NCI-H2081 treated with DMSO at 0.1 percent for 48 hours (cell line): ENCODE measurements at places on chromosomes 4 and X.
A peak's percentile ranks its signal among the peaks of the same experiment; 100 is the strongest.

GRCh38 chr4:15188605-15189539 is 186.6 kb downstream of the CPEB2 start:
- no peak for DNase-seq

DNA sequence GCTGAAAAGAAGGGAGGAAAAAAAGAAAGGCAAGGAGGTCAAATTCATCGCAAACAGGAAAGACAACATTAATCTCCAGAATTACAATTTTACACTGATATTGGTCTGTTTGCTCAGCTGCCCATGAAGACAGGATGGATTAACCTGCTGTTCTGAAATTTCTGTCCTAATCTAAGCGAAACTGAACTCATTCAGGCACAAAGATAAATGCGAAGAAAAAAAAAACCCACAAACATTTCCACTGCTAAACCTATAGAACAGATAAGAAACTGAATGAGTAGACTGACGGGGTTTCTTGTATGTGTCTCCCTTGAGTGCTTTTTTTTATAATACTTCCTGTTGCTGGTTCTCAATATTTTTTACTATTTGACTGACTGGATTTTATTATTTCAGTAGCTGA is 251.8 kb upstream of the FTHL17 start:
- peak; percentile 14 for DNase-seq

GRCh38 chrX:44908153-44908552 is 35.2 kb downstream of the KDM6A start:
- DNase-seq: no peak

- DNase-seq: peak; percentile 5
Observed at GRCh38 chr4:45453258-45453853, 670.5 kb downstream of the GABRG1 start.

DNA sequence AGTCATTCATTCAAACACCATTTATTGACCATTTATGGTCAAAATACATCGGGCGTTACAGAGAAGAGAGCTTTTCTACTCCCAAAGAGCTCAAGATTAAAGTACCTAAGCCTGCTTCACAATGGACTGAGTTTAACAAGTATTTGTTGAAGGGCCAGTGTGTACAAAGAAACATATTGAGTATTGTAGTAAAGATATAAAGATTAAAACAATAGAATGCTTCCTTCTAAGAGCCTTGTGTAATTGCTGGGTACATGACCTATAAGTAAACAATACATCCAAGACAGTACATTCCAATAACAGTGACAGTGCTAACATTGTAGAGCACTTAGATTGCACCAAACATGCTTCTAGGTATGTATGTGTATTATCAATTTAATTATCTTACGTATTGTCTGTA is 695.5 kb downstream of the PCDH7 start:
- DNase-seq: no peak

DNA sequence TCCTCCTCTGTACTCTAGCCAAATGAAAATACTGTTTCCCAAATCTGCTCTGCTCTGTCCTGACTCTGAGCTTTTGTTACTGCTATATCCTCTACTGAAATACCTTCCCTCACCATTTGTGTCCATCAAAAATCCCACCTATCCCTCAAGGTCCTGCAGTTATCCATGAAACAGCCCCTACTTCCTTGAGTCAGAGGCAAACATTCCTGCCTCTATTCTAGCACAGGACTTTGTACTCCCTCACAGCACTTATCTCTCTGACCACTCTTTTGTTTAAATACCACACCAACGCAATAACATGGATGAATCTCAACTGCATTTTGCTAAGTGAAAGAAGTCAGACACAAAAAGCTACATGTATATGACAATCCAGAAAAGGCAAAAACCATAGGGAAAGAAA is 10.5 kb upstream of the RNF128 start:
- DNase-seq: no peak

- no peak for DNase-seq
Observed at GRCh38 chrX:54066841-54067240, 22.6 kb upstream of the PHF8 start.

- no peak for DNase-seq
Observed at GRCh38 chr4:83993774-83994173, 457.9 kb downstream of the GPAT3 start.

DNA sequence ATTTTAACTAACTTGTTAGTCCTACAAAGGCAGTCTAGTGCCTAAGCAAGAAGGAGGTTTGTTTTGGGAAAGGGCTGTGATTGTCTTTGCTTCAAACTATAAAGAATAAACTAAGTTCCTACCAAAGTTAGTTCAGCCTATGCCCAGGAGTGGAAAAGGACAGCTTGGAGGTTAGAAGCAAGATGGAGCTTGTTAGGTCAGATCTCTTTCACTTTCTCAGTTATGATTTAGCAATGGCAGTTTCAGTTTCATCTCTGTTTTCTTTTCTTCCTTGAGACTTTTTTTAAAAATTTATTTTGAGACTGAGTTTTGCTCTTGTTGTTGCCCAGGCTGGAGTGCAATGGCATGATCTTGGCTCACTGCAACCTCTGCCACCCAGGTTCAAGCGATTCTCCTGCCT is 82.9 kb upstream of the NLGN4X start:
- DNase-seq: no peak

GRCh38 chrX:134000260-134001245 is 15.2 kb upstream of the GPC3 start:
- DNase-seq: no peak

GRCh38 chr4:74431113-74431826 is 13.7 kb upstream of the AREG start:
- DNase-seq: no peak

- no peak for DNase-seq
Observed at GRCh38 chrX:2311501-2311900, 189.3 kb downstream of the DHRSX start.
